ACHN (cell line): ENCODE measurements at places on chromosomes 7 and 10.
A peak's percentile ranks its signal among the peaks of the same experiment; 100 is the strongest.

- DNase-seq = no peak
Measured at GRCh38 chr7:74290553-74290950, 1.3 kb downstream of the CLIP2 start.

DNA sequence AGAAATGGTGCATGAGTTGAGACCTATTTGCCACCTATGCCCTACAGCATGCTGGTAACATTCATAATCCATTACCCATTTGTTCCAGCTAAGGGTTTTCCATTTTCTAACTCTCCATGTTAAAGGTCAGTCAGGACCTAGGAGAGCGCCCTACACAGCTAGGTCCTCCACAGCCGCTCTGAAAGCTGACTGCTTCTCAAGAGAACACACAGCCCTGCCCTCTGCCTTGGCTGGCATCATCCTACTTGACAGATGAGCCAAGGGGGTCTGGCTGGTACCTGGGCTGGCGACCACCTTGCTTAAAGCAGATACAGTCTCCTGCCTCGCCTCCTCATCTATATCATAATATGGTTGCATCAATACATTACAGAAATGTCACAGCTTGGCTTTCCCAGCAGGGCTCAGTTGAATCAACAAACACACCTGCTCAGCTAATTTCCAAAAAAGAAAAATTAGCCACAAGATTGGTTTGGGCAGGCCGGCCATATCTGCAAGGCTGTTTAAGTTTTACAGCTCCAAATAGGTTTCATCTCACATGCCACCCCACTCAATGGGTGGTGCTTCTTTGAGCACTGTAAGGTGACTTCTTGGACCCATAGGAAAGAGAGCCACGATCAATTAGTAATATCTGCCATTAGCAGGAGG, 17.3 kb downstream of the TLL2 start:
- DNase-seq = peak; percentile 47

- DNase-seq = no peak
Measured at GRCh38 chr10:80077869-80078447, 507 bp upstream of the TMEM254 start.

GRCh38 chr7:212754-213153, 20.4 kb downstream of the FAM20C start:
- DNase-seq = no peak

- DNase-seq = no peak
Measured at GRCh38 chr7:137760111-137760510, 86.7 kb downstream of the DGKI start.

DNA sequence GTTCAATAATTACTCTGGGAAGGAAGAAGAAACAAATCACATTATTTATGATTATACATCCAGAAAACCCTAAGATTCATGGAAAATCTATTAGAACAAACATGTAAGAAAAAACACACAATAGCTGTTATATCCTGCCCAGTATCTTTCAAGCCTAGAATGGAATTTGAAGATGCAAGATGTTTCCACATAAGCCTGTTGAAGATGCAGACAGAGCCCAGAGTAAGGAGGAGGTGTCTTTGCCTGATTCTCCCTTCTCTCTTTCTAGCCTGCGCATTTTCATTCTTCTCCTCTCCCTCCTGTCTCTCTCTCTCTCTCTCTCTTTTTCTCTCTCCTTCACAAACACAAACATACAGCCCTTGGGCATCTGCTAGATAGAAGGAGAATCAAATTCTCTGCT, 170.1 kb upstream of the INHBA start:
- no peak for DNase-seq

DNA sequence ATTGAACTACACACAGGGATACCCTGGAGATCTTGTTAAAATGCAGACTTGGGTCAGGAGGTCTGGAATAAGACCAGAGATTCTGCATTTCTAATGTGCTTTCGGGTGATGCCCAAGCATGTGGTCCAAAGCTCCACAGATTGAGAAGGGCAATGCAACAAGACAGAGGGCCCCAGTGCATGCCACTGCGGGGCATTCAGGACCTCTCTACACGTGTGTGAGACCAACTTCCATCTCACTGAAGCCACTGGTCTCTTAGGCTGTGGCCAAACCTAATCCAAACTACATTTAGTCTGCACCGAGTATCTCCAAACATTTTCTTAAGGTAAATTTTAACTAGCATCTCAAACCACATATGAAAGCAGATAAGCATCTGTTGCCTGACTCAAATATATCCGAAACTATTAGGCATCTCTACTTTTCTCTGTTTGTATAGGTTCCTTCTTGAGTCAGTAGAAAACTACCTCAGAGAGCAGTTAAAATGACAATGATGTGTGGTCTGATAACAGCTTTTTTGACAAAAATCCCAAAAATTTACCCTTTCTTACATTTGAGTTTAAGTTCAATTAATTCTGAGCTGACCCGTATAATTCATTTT, 107.5 kb downstream of the ELMO1 start:
- no peak for DNase-seq
